Astrocyte of the hippocampus (primary cell): ENCODE measurements at places on chromosomes 2 and 18.

DNA sequence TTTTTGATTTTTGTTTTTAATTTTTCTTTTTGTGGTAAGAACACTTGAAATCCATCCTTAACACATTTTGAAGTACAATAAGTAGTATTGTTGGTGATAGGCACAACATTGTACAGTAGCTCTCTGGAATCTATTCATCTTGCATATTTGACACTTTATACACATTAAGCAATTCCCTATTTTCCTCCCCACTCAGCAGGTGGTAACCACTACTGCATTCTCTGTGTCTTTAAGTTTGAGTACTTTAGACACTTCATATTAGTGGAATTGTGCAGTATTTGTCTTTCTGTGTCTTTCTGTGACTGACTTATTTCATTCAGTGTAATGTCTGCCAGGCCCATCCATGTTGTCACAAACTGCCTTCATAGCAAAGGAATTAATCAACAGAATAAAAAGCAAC lies 471.7 kb upstream of the CDH20 start:
- peak; percentile 38 for DNase-seq

DNA sequence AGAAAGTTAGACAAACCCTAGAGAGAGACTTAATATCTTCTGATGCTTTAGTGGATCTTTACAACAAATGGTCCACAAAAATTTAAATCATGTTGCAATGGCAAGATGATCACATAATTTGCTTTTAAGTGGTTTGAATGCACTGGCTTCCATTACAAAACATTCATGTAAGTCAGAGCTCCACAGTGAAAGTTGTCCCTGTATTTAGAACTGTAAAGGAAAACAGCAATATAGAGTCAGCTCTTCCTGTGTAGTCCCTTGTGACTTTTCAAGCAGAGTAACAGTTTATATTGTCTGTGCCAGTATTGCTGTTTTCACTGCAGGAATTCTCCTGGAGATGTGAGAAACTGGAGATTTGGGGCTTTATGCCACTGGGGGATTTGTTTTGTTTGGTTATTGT lies 77.7 kb downstream of the MEIS1 start:
- DNase-seq, result no peak

- DNase-seq, result no peak
Measured at GRCh38 chr2:177031438-177032180, 181.0 kb upstream of the HNRNPA3 start.

DNA sequence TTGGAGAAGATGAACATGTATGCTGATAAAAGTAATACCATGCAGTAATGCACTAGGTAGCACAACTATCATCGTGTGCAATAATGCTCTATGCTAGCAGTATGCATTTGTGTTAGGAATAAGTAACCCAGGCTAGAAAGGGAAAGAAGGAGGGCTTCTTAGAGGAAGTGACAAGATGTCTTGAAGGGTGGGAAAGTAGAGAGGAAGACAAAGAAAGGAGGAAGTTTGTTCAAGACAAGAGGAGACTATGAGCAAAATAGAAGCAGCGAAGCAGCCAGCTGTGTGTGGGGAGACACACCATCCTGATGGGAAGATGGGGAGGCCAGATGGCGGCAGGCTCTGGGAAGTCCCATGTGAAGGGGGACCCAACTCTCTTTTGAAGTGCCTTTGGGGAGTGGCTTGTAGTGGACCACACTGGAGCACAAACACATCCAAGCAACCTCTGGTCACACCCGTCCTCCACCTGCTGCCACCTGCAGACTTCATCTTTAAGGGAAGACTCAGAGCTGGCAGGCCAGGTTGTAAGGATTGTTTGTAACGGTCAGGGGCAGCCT lies 39.9 kb upstream of the INHBB start:
- DNase-seq, result no peak

DNA sequence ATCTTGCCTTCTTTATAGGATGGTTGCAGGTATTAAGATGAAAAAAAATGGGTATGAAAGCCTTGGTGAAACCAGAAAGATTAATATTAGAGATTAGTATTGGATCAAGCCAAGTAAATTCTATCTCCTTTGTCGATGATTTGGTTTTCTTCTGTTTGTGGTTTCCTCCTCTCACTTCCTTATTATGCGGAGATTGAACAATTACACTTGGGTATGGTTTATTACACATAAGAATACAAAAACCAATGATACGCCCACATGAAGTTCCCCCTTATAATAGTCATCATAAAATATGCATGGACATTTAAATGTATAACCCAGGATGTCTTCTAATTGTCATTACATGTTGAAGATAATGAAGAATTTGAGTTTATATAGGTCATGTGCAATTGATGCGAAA lies 4.9 kb downstream of the LTBP1 start:
- DNase-seq, result no peak

- no peak for DNase-seq
Measured at GRCh38 chr2:130390460-130391057, 34.7 kb downstream of the PTPN18 start.
